Activated CD4-positive, alpha-beta memory T cell treated with anti-CD3 and anti-CD28 coated beads for 36 hours (primary cell): ENCODE measurements at places on chromosomes 1 and 21.

GRCh38 chr1:109910963-109911798 lies 532 bp downstream of the CSF1 start:
- peak overlapping the region; percentile 88 for H3K4me3 ChIP-seq
- H3K27me3 ChIP-seq = no peaks in the 10 kb centered on the region
- DNase-seq = peak; percentile 32
- peaks cover 40% of the 10 kb centered on the region for H3K36me3 ChIP-seq

- H3K27ac ChIP-seq = no peak overlapping the region
- peak overlapping the region; percentile 49 for H3K4me3 ChIP-seq
Observed at GRCh38 chr1:227318853-227319607, 738 bp upstream of the CDC42BPA start.

DNA sequence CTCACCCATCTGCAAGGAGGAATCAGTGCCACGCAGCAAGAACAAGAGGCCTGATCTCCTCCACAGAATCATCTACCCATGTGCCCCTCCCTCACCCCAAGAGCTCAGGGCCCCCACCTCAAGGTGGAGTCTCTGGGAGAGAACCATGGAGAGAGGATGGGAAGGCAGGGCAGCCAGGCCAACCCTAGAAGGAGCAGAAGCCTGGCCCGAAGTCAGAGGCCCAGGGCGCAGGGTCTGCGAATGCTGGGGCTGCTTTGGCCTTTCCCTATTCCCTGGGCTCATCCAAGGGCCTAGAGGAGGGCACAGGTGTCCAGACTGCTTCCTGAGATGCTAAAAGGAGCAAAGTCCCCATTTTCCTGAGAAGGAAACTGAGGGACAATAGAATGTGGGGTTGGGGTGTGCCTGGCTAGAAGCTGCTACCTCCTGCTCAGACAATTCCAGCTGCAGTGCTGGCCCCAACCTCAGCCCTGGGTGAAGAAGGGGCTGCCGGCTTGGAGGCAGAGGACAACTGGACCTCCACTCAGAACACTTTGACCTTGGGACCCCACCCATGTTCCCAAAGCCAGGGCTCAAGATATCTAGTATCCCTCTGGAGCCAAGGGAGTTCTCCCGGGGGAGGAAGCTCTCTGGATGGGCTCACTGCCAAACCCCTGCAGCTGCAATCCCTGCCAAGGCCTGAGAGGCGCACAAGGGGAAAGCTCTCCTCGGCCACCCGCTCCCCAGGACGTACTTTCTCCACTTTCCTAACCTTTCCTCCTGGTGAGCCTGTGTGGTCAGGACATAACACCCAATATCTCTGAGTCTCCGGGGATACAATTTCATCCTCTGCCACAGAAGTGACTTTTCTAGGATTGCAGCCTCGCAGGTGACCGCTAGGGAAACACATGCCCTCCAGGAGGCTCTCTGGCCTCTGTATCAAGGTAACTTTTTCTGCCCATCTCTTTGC lies 16.6 kb upstream of the LEMD1 start:
- no peaks in the 10 kb centered on the region for H3K36me3 ChIP-seq
- no peak overlapping the region for H3K4me3 ChIP-seq
- H3K4me1 ChIP-seq = peaks cover 20% of the 10 kb centered on the region
- no peak for DNase-seq

DNA sequence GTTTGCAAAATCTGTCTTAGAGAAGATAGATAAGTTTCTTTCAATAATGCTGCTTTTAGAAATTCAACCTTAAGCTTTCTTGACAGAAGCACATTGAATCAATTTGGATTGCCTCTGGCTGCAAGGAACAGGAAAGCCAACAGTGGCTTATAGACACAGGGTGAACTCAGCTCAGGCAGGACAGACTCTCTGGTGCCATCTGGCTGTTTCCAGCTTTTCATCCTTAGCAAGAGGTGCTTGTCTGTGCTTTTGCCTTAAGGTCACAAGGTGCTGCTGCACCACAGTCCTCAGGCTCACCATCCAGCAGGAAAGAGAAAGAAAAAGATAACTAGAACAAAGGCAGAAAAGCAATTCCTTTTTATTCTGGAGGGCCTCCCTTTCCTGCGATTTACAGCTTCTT lies 93.7 kb upstream of the ETS2 start:
- peaks cover 9% of the 10 kb centered on the region for H3K27me3 ChIP-seq
- no peaks in the 10 kb centered on the region for H3K4me1 ChIP-seq
- DNase-seq = peak; percentile 12
- H3K4me3 ChIP-seq = no peak overlapping the region
- no peak overlapping the region for H3K27ac ChIP-seq

DNA sequence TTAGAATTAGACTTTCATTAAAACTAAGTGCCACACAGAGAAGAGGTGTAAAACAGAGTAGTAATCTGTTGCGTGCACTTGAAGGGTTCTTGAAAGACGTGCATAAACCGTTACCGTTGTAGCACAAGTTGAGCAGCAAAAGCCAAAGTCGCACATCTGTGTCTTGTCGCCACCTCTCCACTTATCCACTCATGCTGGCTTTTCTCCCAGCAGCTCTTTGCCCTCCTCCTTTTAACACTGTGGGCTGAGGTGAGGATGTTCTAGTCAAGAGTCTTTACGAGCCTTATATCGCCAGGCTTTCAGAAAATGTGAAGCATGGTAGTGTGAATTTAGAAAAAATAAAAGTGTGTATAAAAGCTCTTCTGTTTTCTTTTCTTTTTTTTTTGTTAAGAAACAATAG lies 48.0 kb downstream of the NR5A2 start:
- DNase-seq = no peak
- no peaks in the 10 kb centered on the region for H3K36me3 ChIP-seq
- H3K27ac ChIP-seq = no peak overlapping the region
- peaks cover 17% of the 10 kb centered on the region for H3K27me3 ChIP-seq
- no peaks in the 10 kb centered on the region for H3K4me1 ChIP-seq

DNA sequence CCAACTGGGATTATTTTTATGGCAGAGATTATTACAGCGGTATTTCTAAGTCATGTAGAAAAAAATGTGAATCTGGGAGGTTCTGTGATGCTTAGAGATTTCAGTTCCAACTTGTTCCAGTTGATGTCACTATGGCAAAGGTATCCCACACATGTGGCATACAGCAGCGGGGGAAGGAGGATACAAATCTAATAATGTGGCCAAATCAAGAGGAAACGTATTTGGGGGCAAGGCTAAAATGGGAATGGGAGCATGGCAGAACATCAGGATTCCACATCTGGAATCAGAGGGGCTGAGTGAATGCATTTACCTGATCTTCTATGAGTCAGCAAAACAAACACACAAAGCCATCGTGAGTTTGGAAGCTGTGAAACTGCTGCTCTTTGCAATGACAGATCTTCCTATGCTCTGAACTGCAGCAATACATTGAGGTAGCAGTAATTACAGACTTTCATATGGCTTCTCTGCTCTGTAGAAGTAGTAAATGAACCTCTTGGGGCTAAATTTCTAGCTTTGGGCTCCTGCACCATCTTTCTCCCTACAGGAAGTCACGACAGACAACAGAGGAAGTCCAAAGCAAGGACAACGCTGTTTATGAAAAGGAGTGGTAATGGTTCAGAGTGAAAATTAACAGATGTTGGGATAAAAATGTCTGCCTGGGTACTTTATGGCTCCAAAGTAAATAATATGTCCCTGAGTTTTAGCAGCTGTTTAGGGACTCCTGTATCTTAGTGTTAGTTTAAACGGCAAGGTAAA lies 55.5 kb downstream of the GABPA start:
- peak overlapping the region; percentile 26 for H3K27ac ChIP-seq
- H3K27me3 ChIP-seq = peaks cover 9% of the 10 kb centered on the region
- DNase-seq = peak; percentile 19
- H3K36me3 ChIP-seq = no peaks in the 10 kb centered on the region
- peaks cover 10% of the 10 kb centered on the region for H3K4me1 ChIP-seq

DNA sequence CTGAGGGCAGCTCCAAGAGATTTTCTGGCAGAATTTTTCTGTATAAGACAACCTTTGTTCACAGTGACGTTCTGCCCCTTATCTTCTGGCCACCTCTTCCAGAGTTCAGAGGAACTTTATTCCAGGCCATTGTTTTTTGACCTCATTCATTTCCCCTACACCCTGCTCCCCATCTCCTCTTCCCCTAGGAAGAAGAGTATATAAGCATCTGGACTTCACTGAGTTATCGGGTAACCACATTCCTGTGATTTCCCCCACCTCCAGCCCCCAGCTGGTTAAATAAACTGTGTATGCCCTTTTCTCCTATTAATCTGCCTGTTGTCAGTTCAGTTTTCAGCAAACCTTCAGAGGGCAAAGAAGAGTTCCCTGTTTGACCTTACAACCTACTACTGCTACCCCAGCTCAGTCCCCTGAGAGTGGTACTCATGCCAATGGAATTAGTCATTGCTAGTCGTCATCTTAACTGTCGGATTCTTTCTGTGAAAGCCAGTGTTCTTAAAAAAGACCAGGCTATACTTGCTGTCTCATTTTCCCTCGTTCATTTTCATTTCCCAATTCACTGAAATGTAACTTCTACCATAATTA lies 14.3 kb upstream of the ALG14 start:
- H3K4me1 ChIP-seq = no peaks in the 10 kb centered on the region
- no peak overlapping the region for H3K4me3 ChIP-seq
- H3K27ac ChIP-seq = no peak overlapping the region
- DNase-seq = no peak
- no peaks in the 10 kb centered on the region for H3K36me3 ChIP-seq

DNA sequence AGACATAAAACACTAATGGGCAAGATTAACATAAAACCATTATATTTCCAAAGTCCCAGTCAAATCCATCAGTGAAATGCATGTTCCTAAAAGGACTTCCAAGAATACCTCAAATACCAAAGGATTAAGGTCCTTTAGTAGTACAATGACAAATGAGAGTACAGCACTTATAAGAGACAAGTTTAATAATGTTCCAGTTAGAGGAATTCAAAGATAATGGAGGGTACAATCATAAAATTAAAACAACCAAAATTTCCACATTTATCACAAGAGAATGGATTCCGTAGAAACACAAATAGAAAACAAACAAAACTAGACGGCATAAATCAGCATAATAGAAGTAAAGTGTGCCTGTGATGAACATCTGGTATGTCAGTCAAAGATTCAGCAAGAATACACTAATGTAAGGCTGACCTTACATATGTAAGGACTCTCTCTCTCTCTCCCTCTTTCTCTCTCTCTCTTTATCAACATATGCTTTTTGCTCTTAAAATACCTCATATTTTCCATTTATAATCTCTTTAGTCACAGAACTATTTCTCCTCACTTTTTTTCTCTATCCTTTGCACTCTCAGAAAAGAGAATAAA lies 32.8 kb upstream of the C1orf53 start:
- no peak overlapping the region for H3K4me3 ChIP-seq
- no peak overlapping the region for H3K27ac ChIP-seq
- no peaks in the 10 kb centered on the region for H3K36me3 ChIP-seq

DNA sequence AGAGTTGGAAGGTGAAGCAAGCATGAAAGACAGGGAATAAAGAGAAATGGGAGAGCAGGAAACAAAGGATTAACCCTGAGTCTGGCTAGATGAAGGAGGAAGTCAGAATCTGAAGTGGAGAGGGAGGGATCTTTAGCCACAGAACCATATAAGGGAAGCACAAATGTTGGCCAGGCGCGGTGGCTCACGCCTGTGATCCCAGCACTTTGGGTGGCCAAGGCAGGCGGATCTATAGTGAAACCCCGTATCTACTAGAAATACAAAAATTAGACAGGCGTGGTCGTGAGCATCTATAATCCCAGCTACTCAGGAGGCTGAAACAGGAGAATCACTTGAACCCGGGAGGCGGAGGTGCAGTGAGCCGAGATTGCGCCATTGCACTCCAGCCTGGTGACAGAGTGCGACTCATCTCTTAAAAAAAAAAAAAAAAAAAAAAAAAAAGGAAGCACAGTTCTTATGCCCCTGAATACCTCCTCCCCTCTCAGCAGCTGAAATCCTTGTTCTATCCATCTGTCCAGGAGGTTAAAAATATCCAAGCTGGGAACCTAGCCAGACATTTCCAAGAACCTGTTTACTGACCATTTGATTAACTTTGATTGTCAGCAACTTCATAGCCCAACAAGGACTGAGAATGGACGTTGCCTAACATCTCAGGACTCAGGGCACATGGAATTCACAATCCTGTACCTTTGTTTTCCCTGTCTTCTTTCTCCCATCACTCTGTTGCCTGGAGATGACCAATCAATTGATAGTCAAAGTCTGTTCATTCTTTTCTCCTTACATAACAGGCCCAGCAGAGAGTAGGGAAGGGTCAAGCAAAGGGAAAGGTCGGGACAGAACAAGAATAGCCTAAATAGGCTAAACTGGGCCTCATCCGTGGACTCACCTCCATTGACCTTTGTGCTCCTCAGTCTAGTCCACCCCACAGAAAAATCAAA lies 10.6 kb downstream of the TXNIP start:
- H3K27ac ChIP-seq = peak overlapping the region; percentile 88
- no peaks in the 10 kb centered on the region for H3K27me3 ChIP-seq
- H3K36me3 ChIP-seq = no peaks in the 10 kb centered on the region
- H3K4me3 ChIP-seq = peak overlapping the region; percentile 23
